ENCODE measurements at places on chromosomes 4 and X. TPM values are rescaled to one million over a fixed set of nuclear protein-coding genes. Genes with fewer than 3 reads are reported as not detected.

- DNase-seq = no peak
Observed at GRCh38 chrX:20224814-20225487, 41.8 kb downstream of the RPS6KA3 start.

DNA sequence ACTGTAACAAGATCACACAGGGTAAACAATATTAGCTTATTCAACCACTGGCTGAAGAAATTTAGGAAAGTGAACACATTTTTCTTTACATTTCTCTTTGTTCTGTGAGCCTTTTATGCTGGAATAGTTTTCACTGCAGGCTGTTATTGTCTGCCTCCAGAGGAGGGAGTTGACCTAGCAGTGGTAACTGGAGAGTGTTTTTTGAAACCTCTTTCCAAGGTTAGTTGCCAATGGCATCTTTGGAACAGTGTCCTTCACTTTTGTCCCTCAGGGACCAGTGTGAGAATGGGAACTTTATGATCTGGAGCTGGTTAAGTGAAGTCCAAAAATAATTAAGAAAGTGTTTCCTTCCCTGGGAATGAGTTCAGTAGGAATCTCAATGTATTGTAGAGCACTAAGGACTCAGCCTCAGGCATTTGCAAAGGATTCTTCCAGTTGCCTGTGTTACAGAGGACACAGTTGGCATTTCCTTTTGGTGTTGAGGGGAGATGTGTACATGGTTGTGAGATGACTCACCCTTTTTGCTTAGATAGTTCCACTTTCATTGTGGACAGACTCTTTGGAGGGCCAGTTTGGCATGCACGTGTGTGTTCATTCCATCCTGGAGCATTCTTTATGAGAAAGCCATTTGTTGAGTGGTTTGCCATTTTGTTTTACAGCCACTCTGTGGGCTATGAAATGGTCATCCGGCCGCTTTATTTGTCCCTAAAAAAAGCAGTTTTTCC is 61.3 kb downstream of the AR start:
- peak; percentile 90 for DNase-seq

DNA sequence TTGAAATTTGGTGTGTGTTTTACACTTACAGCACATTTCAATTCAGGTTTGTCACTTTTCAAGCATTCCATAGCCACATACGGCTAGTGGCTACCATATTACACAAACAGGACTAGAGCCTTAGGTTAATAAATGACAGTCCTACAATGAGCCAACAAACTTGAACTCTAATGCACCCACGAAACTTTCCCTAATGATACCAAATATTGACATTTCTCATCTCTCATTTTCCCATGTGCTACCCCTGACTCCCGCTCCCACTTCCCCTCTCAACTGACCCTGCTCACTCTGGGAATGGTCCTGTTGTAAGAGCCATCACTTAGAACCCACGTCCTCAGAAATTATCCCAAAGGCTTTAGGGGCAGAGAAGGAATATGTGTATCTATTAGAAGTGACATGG is 4.9 kb upstream of the TLR10 start:
- DNase-seq = no peak

DNA sequence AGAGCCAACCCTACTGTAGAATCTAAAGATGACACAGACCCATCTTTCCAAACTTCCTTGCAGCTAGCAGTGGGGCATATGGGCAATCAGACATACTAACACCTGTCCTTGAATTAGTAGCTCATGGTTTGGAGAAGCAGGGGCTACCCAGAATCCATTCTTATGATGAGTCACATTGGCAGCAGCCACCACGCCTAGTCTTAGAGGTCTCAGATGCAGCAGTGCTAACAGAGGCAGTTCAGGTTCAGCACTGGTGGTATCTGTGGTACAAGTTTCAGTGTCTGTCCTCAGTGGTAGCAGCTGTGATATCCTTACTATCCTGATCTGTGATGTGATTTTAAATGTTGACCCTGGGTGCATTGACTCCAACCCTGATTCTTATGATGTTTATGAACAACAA is 68.1 kb downstream of the FRMPD4 start:
- no peak for DNase-seq

- no peak for DNase-seq
Observed at GRCh38 chr4:133476063-133476462, 327.0 kb downstream of the PCDH10 start.

DNA sequence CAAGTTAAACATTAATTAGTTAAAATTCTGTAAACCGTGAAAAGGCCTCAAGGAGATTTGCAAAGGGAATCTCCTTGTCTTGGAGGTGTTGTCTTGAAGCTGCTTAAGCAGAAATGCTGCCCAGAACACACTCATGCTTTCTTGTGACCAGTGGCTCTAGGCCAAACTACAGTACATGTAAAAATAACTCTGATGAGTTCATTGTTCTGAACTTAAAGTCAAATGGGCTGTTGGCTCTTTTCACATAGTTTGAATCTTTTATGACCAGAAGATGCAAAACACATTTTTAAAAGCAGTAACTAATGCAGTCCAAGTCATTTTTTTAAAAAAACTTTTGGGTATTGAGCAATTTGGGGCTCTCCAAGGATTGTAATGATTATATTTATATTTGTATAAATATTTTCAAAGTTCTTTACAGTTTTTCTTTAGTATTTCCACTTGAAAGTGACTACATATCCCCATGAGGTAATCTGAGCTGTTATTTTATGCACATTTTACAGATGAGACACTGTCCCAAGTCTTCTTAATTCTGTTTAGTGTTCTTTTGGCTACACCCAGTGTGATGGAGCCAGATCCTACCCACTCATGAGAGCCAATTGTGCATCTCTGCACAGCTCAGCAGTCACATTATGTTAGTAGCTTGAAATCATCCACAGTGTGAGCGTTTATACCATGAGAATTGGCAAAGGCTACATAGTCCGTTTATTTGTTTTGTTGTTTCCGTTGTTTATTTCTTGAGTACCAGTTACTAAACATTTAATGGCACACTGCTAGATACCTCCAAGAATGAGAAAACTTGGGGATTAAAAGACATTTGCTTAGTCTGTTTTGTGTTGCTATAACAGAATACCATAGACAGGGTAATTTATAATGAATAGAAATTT is 112.8 kb upstream of the ATXN3L start:
- peak; percentile 58 for DNase-seq

- DNase-seq = no peak
Observed at GRCh38 chr4:103478734-103479133, 241.1 kb downstream of the TACR3 start.

DNA sequence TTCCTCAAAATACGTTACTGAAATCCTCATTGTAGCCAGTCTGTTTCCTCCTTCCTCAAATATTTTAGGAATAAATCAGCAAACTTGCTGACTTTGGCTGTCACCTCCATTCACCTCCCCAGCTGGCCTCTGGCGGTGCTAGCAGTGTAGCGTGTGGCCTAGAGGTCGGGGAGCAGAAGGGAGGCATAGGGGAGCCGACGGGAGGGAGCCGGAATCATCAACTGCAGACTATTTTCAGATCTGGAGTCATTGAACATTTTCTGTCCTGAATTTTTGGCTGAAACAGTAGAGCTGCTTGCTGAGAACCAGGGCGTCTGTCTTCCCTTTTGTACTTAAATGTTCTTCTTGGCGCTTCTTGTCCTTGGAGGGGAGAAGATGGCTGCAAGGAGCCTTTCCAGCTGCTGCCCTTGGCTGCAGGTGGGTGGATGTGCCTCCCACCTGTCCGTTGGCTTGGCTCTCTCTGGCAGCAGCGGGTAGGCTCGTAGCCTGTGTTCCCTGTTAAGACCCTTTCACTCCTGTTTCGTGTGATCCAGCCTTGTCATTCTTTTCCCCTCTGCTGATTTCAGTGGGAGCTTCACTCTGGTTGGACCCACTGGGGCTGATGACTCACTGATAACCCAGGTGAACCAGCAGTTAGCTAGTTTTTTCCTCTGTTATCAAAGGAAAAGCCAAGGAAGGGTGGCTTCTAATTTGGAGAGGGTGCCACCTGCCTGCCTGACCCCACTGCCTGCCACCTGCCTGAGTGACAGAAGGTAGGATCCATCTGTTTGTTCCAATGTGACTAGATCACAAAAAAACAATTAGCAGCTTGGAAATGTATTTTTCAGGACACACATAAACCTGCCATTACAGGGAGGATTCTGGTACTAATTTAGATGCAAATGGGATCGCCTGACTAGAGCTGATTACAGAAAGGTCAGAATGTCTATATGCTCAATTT is 135.9 kb downstream of the GATB start:
- DNase-seq = no peak

- DNase-seq = no peak
Observed at GRCh38 chrX:105463473-105463872, 243.0 kb upstream of the TEX13A start.

GRCh38 chrX:107715331-107716117 is 60.1 kb downstream of the TSC22D3 start:
- DNase-seq = no peak

TMEM144 gene
- 0.06 TPM for total RNA-seq

PCDH10 gene
- total RNA-seq = not detected
